ENCODE measurements at places on chromosomes 7 and 10.

DNA sequence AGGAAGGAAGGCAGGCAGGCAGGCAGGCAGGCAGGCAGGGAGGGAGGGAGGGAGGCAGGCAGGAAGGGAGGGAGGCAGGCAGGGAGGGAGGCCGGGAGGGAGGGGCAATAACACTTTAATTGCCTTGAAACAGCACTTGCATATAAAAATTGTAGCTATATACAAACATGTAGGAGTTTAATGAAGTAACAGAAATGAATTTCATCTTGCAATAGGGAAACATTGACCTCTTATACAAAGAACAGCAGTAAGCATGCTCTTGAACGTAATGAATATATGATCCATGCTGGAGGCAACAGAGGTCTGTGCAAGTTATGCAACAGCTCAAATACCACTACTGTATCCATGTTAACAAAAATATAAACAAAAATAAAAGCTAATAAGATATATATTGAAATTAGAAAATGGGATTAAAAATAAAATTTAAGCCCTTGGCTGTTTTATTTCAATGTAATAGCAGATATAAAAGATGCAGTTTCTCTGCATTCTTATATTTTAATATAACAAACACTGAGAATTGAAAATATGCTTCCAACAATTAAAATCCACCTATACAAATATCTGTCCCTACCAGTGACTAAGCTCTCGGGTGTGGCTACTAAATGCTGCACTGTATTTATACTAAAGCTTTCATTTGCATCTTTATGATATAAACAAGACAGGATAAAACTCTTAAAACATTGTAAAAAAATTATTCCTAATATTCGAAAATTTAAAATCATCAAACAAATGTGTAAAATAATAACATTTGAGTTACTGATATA is 50.3 kb downstream of the CACNA2D1 start:
- no peak for DNase-seq

DNA sequence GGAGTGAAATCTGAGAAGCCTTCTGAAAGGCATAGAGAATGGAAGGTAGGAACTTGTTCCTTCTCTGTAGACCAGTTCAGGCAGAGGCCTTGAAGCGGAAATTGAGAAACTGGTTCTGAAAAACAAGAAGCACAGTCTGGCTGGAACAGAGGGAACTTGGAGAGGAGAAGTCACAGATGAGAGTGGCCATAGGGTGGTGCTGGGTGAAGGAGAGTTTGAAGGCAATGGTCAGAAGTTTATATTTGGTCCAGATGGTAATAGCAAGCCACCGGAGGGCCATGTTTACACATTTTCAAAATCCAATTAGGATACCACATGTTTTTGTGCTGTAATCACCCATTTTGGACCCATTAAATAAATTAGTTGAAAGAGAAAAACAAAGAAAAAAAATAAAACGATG is 692.5 kb downstream of the INHBA start:
- DNase-seq, result no peak

- no peak for DNase-seq
These were observed 58.8 kb upstream of the SRRM3 start for GRCh38 chr7:76142861-76143260.

DNA sequence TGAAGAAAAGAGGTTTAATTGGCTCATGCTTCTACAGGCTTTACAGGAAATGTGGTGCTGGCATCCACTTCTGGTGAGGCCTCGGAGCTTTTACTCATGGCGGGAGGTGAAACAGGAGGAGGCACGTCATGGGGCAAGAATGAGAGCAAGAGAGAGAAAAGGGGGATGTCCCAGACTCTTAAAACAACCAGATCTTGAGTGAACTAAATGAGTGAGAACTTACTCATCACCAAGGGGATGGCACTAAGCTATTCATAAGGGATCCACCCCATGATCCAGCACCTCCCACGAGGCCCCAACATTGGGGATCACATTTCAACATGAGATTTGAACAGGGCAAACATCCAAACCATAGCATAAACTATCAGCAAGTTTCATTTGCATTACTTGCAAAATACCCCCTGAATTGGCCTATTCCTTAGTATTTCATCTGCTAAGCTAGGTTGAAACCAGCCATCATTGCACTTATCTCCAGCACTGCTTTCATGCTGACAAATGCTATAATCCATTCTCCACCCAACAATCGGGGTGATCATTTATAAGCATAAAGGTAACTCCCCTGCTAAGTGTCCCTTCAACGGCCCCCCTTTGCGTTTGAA is 179.0 kb downstream of the NOC3L start:
- DNase-seq, result no peak

DNA sequence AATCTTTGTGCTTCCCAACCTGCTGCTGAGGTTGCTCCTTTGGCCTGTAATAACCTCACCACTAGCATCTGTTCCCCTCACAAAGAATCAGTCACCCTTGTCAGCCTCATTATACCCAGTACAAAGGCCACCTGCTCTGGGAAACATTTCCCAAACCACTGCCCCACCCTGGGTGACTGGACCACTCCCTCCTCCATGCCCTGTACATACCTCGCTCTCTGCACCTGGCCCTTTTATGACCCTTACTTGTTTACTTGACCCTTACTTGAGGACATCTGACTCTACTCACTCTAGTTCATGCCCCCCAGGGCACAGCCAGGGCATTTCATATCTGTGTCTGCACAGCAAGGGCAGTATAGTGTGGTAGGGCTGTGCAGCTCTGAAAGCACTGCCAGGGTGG is 21.4 kb upstream of the AOC1 start:
- no peak for DNase-seq

GRCh38 chr7:150788474-150789269 is 11.5 kb downstream of the TMEM176B start:
- no peak for DNase-seq

GRCh38 chr7:88073626-88074025 is 139.6 kb downstream of the ADAM22 start:
- no peak for DNase-seq

GRCh38 chr7:23449941-23450340 is 20.4 kb downstream of the IGF2BP3 start:
- no peak for DNase-seq

DNA sequence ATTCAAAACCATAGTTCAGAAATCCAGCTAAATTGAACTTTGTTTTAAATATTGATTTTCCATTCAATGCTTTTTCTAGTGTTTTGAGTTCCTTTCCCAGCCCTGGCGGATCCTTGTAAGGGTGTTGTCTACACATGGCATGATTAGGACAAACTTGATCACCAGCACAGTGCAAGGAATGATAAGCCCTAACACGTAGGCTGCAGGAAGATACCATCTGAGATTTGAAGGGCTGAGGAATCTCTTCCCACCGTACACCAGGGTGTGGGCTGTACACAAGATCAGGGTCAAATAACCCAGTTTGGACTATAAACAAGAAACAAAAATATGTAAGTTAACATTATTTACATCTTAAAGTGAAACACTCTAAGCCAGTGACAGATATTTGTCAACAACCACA is 27.4 kb downstream of the STEAP4 start:
- DNase-seq, result no peak

DNA sequence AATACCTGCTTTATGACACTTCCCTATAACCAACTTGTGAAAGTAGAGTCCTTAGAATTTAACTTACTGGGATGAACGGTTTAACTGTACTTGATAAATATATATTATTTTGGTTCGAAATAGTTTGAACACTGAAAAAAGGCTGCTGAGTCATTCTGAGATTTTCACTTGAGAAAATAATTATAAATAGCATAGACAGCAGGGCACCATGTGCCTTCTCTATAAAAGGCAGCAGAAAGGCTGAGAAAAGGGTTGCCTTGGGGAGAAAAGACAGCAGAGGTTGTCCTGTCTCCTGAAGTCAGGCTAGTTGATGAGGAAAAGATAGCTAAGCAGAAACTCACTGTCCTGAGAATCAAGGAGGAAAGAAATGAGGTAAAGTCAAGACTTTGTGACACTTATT is 92.4 kb downstream of the CTTNBP2 start:
- DNase-seq, result no peak

GRCh38 chr7:102988631-102989560 is 76.1 kb downstream of the LRRC17 start:
- DNase-seq, result no peak

DNA sequence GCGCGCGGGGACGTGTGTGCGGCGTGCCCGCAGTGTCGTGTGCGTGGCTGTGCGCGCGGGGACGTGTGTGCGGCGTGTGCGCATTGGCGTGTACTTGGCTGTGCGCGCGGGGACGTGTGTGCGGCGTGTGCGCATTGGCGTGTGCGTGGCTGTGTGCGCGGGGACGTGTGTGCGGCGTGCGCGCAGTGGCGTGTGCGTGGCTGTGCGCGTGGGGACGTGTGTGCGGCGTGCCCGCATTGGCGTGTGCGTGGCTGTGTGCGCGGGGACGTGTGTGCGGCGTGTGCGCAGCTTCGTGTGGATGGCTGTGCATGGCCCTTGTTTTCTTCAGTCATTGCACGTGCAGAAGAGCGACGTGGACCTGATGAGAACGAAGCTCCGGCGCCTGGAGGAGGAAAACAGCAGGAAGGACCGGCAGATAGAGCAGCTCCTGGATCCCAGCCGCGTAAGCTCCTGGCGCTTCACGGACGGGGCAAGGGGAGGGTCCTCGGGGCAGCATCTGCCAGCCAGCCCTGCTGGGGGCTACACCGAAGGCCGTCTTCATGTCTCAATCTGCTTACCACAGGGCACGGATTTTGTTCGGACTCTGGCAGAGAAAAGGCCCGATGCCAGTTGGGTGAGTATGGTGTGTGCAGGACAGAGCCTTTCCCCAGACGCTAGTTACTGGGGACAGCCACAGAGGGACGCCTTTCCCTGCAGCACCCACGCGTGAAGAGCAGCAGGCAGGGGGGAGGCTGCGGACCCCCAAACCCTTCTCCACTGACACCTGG is 19.3 kb downstream of the IQCE start:
- DNase-seq, result no peak

GRCh38 chr10:130193493-130194193 is 57.5 kb downstream of the GLRX3 start:
- DNase-seq, result no peak

DNA sequence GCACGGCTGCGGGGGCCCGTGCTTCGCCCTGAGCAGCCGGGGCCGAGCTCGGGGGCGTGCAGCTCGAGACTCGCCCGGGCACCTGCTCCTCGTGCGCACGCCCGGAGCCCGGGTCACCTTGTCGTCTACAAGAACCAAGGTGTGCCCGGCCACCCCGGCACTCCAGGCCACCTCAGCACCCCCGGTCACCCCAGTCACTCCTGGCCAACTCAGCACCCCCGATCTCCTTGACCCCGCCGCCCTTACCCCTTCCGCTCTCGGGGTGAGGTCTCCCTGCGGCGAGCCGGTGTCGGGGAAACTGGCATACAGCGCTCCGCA is 268 bp upstream of the IGFBP3 start:
- no peak for DNase-seq

DNA sequence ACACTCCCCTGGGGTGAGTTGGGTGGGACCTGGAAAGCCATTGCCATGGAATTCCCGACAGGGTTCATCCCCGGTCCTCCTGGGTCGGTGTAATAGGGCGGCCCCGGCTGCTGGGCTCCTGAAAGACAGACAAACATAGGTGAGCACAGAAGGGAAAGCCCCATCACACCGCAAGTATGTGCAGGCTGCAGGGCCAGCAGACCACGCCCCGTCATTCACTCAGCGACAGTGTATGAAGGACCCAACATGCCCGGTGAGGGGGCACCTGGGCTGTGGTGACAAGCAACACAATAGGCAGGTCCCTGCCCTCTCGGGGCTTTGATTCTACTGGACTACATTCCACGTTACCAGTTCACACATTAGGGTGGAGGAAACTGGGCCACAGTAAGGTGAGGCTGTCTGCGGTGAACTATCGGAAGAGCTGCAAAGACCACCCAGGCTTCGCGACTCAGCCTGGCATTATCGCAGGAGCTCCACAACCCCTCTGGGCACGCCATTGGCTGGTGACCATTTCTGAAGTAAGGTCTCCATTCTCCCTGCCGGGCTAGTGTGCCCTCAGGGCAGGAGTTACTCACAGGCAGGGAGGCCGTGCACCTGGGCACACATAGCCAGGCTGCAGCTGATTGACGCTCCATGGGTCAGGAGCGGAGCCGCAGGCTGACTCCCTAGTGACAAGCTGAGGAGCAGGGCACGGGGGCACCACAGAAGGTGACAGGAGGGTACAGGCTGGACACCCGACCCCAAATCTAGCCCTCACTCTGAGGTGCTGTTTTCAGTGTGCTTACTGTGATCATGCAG is 99.2 kb downstream of the VOPP1 start:
- DNase-seq, result no peak

DNA sequence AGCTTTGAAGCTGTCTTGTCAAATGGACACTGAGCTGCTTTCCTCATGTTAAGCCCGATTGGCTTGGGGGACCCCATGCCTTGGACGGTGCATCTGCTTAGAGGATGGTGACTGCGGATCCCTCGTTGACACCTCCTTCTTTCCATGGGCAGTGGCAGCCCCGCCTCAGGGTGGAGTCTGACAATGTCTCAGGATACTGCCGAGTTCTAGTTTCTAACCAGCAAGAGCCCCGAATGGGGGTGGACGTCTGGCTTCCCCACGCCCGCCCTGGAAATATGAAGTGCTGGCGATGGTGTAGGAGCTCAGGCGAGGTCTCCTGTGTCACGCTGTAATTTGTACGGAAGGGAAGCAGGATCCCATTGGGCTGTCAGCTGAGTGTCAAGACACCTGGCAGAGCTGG is 106.2 kb upstream of the CTBP2 start:
- DNase-seq, result no peak

GRCh38 chr7:12493863-12494686 is 76.4 kb upstream of the SCIN start:
- DNase-seq, result no peak

- no peak for DNase-seq
These were observed 1.3 kb downstream of the STAMBPL1 start for GRCh38 chr10:88881320-88881719.

DNA sequence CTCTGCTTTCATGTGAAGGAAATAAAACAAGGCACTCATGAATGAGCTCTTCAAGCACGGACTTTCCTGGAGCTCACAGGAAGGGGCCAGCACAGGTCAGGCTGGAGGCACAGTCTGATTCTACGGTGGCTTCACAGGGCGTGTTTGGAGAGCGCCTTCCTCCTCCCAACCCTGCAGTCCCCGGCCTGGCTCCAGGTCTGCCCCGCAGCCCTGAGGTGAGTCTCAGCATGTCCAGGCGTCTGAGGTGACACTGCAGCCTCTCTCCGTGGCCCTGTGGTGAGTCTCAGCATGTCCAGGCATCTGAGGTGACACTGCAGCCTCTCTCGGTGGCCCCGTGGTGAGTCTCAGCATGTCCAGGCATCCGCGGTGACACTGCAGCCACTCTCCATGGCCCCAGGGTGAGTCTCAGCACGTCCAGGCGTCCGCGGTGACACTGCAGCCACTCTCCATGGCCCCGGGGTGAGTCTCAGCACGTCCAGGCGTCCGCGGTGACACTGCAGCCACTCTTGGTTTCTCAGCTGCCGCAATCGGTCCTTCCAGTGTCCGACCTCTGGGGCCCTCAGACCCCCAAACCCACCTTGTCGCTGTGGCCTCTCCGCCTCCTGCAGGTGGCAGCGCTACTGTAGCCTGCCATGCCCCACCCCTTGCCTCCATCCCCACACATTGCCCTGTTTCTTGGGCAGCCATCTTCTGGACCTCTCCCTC is 381.7 kb downstream of the DNAJB6 start:
- DNase-seq, result no peak

GRCh38 chr7:78562191-78562590 is 763.6 kb downstream of the PHTF2 start:
- DNase-seq, result no peak
